ENCODE measurements at places on chromosomes 12 and 14.

GRCh38 chr14:23362200-23362599 lies 2.8 kb downstream of the EFS start:
- no peak for DNase-seq

DNA sequence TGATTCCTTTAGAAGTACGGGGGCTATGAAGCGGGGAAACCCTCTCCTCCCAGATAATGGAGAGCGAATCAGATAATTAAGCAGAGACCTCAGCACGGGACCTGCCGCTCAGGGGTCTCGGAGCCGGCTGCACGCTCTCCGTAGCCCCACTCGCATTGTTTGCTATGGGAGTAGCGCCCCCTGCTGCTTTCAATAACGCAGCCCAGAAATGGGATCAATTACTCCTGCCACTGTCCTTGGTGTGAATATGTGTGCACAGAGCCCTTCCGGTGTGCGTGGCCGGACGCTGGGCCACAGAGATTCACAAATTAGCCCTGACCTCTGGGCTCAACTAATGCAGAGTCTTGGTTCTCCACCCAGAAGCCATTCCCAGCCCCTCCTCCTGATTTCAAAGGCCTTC lies 76.4 kb upstream of the TMEM132C start:
- no peak for DNase-seq

GRCh38 chr14:100633406-100633805 lies 46.2 kb upstream of the BEGAIN start:
- DNase-seq: no peak

GRCh38 chr12:91877456-91878235 lies 268.0 kb downstream of the BTG1 start:
- peak; percentile 63 for DNase-seq

DNA sequence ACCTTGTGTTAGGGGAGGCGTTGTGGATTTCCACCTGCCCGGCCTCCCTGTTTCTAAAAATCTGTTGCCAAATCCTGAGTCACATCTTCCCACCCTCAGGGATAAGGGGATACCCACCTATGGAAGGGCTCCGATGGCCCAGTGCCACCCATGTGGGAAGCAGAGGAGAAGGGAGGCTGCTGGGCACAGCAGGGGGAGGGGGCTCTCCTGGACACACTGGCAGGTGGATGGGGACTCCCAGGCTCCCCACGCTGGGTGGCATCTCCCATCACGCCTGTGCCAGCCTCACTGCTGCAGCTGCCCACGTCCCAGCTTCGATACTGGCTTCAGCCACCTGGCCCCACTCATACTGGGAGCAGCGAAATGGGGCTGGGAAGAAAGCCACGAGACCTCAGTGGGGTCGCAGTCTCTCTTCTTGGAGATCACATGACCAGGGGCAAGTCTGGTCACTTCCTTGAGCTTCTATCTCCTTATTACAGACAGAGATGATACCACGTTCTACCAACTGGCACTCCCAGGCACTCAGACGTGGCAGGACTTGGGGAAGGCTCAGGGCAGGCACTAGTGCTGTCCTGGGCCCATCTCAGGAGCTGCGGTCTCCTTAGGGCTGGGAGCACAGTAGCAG lies 72.2 kb downstream of the PITPNM2 start:
- no peak for DNase-seq

DNA sequence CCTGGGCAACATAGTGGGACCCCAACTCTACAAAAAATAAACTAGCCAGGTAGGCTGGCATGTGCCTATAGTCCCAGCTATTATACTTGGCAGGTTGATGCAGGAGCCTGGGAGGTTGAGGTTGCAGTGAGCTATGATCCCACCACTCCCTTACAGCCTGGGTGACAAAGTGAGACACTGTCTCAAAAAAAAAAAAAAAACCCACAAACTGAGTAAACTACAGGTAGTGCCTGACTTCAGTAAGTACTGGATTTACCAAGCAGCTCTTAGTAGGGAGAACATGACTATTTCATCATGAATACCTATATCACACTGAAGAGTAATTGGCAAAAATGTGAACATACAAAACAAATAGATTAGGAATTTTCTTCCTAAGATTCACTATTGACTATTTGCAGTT lies 32.4 kb upstream of the AP4S1 start:
- no peak for DNase-seq

DNA sequence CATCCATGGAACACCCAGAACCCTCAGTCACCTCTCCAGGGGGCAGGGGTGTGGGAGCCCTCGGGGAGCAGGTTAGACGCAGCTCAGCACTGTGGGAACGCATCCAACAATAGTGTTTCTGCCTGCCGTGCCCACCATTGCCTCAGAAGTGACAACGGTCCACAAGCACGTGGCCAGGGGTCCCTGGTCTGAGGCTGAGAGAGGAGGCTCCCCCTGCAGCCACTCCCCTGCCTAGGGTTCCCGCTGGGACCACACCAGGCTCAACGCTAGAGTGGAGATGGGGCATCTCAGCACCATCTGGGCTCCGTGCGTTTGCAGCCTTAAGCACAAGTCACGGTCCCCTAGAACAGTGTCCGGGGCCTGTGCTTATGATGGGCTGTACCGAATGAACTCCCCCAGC lies 62.7 kb downstream of the TESC start:
- no peak for DNase-seq

DNA sequence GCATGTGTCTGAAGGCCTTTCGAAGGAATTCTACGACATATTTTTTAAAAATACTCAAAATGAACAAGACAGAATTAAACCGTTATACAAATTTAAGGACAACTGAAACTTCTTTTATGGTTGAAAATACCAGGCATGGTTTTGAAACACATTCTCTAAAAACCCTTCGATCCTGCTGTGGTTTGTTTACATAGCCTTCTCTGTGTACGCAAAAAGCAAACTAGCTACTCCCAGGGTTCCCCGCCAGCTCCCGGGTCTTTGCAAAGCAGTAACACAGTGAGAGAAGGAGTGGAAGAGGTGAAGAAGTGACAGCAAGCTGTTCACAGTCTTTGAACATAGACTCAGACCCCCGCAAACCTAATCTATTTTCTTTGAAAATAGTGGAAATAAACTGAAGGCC lies 2.2 kb upstream of the TC2N start:
- no peak for DNase-seq

GRCh38 chr12:10497602-10498001 lies 8.1 kb upstream of the EIF2S3B start:
- no peak for DNase-seq

- no peak for DNase-seq
Measured at GRCh38 chr14:72525087-72525915, 368.6 kb downstream of the DPF3 start.

DNA sequence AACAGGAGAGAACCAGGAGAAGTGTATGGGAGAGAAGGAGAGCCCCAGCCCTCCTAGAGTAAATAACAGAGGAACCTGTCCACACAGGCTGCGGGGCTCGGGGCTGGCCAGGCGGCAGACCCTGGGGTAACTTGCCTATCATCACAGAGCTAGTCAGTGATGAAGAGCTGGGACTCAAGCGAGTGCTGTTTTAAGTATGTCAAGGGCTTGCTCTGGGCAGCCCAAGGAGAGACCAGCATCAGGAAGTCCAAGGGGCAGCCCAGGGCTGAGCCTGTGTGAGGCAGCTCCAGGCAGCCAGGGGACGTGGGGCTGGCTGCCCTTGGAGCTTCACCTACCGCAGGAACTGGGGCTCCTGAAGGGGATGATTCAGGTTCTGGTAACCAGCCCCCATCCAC lies 10.0 kb downstream of the VWF start:
- DNase-seq: no peak

DNA sequence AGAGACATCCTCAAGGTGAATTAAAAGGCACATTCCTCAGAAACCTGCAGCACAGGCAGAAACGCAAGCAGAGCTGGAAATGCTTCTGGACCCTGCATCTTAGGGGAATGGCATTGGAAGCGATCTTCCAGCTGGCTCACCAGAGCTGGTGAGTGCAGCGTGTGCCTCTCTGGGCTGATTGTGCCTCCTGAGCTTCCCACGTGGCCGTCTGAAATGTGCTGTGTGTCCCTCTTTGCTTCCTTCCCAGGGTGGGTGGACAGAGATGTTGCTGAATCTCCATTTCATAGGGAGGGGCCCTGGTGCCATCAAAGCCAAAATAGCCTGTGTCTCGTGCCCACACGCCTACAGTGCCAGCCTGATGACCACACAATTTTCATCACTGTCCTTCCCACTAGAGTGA lies 34.3 kb upstream of the TMEM132D start:
- DNase-seq: no peak

- no peak for DNase-seq
Measured at GRCh38 chr12:1993871-1994371, 10.3 kb downstream of the DCP1B start.

- no peak for DNase-seq
Measured at GRCh38 chr12:132102297-132102696, 41.8 kb downstream of the DDX51 start.

DNA sequence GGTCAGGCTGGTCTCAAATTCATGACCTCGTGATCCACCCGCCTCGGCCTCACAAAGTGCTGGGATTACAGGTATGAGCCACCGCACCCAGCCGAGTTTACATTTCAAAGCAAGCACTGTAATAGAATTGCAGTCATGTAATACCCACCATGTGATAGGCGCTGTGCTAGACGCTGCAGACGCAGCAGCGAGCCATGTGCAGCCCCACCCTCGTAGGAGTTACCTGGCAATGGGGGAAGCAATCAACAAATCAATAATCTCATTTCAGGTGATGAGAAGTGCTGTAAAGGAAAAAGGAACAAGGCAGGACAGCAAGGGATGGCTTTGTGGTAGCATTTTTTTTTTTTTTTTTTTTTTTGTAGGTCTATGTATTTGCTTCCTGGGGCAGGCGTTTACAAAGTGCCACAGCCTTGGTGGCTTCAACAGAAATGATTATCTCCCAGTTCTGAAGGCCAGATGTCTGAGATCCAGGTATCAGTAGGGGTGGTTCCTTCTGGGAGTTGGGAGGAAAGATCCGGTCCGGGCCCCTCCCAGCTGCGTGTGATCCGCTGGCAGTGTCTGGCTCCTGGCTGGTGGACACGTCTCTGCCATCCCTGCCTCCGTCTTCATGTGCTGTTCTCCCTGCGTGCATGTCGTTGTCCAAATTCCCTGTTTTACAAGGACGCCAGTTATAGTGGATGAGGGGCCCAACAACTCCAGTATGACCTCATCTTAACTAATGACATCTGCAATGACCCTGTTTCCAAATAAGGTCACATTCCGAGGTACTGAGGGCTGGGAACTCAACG lies 72.8 kb downstream of the TNFAIP2 start:
- DNase-seq: no peak

DNA sequence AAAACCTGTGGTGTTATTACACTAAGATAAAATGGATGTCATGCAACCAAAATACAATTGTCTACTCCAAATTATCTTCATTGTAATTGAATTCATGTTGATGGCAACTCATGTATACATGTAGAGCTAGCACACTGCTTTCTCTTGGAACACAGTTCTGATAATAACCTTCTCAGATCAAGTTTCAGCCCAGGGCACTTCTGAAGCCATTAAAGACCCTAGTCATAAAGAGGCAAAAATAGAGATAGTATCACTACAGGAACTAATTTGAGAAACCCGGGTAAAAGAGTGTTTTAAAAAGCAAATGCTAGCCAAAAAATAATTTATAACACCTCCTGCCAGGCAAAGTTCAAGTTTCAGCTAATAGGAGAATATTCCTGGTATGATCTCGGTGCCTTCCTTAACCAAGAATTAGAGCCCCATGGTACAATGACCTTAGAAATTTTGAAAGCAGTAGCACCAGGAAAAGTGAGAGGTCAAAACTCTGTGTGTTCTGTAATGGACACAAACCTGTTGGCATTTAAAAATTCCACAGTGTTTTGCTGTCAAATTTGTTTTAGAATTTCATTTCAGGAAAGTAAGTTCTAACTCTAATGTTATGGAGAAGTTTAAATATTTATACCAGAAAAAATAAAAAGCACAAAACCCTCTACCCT lies 105.0 kb upstream of the FRMD6 start:
- DNase-seq: no peak

GRCh38 chr12:29792853-29793252 lies 9.1 kb upstream of the TMTC1 start:
- no peak for DNase-seq
